T47D (cell line): ENCODE measurements at places on chromosomes 12 and 14.

GRCh38 chr14:61520576-61520975 is 174.7 kb upstream of the HIF1A start:
- DNase-seq = no peak

DNA sequence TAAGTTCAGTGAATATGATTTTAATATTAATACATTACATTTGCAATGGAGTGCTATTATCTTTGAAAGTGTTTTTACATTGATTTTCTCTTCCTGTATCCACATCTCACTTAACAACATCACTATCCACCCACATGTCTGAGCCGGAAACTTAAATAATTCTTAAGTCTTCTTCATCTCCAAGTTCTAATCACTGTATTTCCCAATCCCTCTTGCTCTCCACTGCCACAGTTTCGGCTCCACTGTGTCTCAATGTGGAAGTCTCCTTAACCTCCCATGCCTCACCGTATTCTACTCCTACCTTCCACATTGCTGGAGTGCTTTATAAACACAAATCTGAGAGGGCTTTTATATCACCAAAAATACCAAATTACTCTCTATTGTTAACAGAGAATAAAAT is 25.3 kb downstream of the RTN1 start:
- DNase-seq = no peak

- no peak for DNase-seq
Measured at GRCh38 chr14:68322940-68323620, 469.8 kb downstream of the ZFP36L1 start.

DNA sequence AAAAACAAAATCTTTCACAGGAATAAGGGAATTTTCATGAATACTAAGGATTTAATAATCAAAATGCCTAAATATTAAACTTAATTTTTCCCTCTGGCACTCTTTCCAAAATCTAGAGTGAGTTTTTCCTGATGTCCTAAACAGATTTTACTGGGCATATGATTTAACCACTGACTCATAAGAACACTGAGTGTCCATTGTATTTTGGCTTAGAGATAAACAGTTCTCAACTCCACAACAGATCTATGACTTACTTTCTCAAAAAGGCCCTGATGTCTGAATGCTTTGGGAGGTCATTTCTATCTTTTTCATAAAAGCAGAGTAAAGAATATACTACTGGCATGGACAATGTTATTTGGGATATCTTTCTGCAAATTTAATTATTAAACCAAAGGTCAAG is 15.0 kb downstream of the TMBIM4 start:
- no peak for DNase-seq

DNA sequence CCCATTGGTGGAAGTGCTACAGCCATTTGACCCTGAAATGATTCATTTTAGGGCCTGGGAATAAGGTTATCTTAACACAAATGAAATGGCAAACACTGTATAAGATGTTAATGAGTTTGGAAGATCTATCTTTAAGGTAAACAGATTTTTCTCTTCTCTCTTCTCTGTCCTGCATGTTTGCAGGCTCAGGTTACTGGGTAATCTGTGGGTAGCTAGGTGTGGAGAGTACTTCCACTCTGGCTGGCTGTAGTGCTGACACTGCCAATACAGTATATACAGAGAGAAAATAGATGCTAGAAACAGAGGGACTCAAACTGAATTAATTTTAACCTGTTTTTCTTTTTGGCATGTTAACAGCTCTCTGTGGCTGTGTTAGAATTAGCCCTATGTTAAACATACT is 84.6 kb downstream of the SLC38A6 start:
- no peak for DNase-seq

GRCh38 chr12:2561367-2561766 is 233.4 kb upstream of the FKBP4 start:
- no peak for DNase-seq

DNA sequence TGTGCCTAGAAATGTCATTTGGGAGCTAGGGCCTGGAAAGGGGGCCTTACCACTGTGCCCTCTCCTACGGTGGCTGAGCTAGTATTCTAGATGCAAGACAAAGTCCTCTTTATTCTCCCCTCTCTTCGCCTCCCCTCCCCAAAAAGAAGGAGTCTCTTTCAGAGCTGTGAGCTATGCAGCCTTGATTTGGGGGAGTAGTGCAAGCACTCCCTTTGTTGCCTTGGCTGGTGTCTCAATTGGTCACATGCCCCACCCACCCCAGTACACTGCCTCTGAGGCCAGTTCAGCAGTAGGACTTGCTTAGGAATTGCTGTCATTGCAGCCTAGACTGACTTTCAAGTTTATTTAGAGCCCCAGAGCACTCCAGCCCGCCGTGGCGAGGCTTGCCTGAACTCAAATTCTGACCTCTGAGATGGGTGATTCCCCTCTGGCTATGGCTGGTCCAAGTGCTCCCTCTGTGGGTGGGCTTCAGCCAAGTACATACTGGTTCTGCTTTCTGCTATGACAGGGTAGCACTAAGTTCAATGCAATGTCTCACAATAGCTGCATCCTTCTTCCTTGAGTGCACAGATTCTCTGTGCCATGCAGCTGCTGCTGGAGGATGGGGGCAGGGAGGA is 37.0 kb upstream of the FBXO33 start:
- no peak for DNase-seq

- peak; percentile 98 for DNase-seq
Measured at GRCh38 chr12:59030415-59030814, 110.1 kb upstream of the LRIG3 start.

- no peak for DNase-seq
Measured at GRCh38 chr12:2683283-2684025, 111.3 kb upstream of the FKBP4 start.

GRCh38 chr14:47567273-47567672 is 108.1 kb downstream of the MDGA2 start:
- no peak for DNase-seq

DNA sequence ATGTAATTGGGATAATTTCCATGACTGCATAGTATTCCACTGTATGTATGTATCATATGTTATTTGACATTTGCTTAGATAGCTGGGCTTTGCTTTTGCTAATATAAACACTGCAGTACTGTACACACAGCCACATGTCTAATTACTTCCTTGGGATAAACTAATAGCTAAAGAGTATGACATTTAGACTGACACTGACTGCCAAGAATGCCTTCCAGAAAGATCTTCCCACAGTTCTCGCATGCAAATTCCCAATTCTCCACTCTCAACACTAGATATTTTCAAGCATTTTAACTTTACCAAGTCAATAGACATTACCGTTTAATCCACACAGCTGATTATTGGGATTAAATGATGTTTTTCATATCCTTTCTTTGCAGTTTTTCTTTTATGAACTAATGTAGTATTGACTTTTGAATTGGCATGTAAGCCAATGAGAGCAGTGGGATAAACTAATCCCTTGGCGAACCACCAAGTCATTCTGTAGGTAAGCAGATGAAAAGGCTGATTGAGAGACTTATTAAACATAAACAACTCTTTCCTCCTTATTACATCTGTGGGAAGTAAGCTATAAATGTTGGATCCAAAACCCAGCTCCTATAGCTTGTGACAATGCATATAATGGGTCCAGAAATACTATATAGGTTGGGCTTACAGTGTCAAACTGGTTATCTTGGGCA is 55.5 kb downstream of the STON2 start:
- peak; percentile 77 for DNase-seq

GRCh38 chr12:93468008-93468371 is 676 bp downstream of the MRPL42 start:
- DNase-seq = no peak

GRCh38 chr12:132246997-132247717 is 82.2 kb downstream of the GALNT9 start:
- DNase-seq = no peak

GRCh38 chr14:96497586-96497985 is 4.6 kb upstream of the PAPOLA start:
- no peak for DNase-seq

DNA sequence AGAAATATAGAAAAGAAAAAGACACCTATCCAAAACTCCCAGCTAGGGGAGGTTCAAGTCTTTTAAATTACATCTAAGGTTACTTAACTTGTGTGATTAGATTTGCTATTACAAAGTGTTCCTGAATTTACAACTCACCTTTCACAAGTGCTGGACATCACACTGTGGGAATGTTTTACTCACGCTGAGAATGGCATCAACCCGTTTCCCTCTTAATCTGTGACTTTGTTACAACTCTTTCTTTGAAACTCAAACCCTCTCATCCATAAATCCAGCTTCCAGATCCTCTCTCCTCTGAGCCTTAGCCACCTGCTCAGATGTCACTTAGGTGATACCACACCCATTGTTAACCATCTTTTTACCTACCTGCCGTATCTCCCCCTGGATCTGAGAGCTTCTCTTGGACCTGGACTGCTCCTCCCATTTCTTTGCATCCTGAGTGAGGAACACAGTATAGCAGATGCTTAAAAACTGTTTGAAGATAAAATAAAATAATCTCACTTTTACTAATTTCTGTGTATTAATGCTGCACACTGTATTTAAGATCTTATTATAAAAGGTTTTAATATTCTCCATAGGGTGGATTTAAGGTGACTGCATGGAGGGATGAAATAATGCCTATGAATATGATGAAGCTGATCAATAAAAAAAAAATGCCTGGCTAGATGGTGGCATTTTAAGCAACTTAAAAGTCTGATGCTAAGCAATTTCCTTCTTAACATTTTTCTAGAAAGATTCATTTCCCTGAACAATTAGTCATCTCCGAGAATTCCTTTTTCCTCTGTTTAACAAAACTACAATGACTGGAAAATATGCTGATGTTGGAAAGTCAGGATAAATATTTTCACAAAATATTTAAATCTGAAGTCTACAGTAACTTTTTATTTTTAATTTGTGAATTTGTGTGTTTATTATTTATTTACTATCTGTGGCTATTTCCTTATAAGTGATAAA is 39.1 kb upstream of the NAP1L1 start:
- no peak for DNase-seq

DNA sequence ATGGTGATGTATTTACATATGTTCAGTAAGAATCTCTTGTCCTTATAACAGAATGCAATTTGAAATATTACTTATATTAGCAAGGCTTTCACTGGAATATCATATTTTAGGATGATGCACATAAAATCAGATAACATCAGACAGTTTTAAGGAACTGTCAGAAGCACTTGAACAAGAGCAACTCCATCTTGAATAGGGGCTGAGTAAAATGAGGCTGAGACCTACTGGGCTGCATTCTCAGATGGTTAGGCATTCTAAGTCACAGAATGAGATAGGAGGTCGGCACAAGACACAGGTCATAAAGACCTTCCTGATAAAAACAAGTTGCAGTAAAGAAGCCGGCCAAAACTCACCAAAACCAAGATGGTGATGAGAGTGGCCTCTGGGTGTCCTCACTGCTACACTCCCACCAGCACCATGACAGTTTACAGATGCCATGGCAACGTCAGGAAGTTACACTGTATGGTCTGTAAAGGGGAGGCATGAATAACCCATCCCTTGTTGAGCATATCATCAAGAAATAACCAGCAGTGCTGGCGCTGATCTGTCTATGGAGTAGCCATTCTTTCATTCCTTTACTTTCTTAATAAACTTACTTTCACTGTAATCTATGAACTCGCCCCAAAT is 27.6 kb upstream of the ETV6 start:
- DNase-seq = no peak

DNA sequence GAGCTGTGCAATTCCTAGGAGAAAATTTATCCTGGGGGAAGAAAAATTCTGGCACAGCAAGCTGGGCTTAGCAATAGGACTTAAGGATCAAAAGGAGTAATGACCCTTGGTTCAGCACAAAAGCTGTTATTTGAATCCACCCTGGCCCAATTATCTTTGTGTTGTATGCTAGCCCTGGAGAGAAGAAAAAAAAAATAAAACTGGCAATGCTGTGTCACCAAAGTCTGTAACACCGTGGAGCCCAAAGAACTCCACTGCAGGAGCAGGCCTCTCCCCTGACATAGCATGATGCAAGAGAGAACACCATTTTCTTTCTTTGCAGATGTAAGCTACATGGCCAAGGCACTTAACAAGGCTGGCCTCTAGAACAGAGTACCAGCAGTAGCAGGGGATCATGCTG is 63.0 kb upstream of the ARHGAP5 start:
- no peak for DNase-seq

DNA sequence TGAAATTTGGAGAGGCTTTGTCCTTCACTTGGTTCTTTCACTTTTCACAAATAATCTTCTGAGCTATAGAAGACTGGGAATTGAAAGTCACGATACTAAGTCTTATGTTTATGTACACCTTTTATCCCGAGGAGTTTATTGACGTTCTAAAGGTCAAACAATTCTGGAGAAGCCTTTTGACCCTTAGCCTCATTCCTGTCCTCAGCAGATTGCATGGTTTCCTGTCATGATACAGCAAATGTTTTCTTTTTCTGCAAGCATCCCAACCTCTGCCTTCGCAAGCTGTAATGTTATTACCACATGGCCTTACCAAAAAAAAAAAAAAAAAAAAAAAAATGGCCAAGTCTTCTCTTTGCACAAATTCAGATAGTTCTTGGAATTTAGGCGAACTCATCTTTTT is 411.7 kb upstream of the FLRT2 start:
- DNase-seq = no peak

- no peak for DNase-seq
Measured at GRCh38 chr12:48279601-48280000, 71.1 kb downstream of the ZNF641 start.

GRCh38 chr12:64054079-64054520 is 168.0 kb downstream of the KICS2 start:
- DNase-seq = no peak

DNA sequence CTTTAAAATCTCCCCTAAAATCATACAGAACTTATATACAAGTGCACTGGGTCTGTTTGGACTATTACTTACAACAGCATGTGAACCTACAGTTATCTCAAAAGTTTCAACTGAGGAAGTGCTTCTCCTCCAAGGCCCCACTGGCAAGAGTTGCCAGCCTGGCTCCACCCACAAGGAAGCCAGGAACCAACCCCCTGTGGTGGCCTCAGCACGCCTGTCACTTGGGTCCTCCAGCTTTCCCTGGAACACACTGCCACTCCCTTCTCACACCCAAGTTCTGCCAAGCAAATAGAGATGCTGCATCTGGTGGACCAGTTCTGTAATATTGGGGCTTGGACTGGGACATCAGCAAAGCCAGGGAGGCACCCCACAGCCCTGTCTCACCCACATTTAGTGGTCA is 115.4 kb downstream of the GCH1 start:
- DNase-seq = no peak

- DNase-seq = no peak
Measured at GRCh38 chr12:84585776-84586395, 326.7 kb downstream of the SLC6A15 start.

- DNase-seq = no peak
Measured at GRCh38 chr12:85580562-85581168, 255.5 kb downstream of the RASSF9 start.
